Adipocyte (in vitro differentiated cells): ENCODE measurements at places on chromosomes 4 and X.

DNA sequence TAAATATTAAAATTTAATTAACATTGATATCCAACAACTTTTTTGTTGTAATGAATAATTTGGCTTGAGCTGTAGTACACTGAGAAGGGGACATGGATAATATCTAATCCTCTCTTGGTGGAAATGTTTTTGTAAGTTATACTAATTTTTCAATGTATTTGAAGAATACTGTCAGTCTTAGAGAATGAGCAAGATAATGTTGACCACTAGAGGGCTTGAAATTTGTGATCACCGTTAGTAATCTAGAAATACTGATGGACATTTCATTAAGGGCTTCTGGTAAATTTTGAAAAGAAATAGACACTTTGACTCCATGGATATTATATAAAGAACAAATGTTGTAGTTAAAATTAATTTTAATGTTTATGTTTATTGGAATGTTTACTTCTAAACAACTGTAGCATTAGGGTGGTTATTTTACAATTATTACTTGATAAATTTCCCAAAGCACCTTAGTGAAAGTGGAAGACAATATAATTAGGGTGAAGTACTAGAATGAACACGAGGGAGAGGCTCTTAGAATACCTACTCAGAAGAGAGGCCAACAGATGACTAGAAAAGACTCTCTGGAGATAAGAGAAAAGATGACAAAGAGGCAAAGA is 20.0 kb upstream of the CAMK2D start:
- DNase-seq = peak; percentile 84

- DNase-seq = no peak
These were observed 84.2 kb upstream of the EGFL6 start for GRCh38 chrX:13485167-13485566.

GRCh38 chr4:187617113-187617512 is 378.5 kb upstream of the ZFP42 start:
- DNase-seq = peak; percentile 69

DNA sequence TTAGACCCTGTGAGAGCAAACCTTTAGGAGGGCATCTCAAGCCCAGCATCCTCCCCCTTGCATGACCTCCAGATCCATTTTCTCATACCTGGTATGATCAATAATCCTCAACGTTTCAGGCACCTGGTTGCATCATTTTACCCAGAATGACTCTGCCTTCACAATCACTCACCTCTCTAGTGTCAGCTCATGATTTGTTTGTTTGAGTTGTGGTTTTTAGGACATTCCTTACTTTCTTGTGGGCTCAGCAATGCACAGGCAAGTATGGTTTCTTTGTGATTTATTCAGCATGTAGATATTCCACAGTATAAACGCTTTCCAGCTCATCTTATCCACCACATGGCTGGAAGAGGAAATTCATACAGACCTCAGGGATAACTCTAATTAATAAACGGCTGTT is 93.6 kb upstream of the CPEB2 start:
- peak; percentile 15 for DNase-seq

GRCh38 chr4:47060561-47060960 is 29.2 kb downstream of the GABRB1 start:
- DNase-seq = no peak

DNA sequence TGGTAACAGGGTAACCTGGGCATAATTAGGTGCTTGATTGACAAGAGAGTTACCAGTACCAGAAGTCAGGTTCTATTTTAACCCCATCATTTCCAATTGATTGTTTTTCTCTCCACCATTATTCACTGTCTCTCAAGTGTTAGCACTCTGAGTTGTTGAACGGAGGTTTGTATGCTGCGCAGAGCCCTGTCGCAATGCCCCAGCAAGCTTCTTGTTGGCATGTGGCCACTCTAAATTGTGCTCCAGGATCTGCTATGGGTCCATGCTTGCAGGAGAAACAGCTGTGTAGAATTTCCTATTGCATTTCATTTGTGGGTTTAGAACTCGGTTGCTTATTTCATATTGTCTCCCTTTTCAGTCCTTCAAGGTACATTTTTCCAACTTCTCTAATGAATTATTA is 98.2 kb downstream of the KLHL8 start:
- peak; percentile 13 for DNase-seq

GRCh38 chr4:38482696-38483095 is 181.3 kb upstream of the KLF3 start:
- no peak for DNase-seq

DNA sequence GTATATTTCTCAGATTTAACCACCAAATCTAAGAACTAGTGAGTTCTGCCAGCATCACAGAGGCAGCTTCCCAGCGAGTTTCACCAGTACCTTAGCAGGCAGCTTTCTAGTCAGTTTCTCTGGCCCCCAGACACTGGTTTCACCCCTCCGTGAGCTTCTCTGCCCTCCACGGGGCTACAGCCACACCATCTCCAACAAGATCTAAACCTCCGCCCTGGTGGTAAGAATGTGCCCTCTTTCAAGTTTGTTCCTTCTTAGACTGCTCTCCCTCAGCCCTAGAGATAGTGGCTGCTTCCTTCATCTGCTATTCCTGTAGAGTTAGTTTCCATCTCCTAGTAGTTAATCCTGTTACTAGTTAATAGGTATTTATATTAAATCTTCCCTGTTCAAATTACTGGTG is 60.5 kb upstream of the TAB3 start:
- no peak for DNase-seq

- no peak for DNase-seq
These were observed 103.6 kb downstream of the COMMD8 start for GRCh38 chr4:47359891-47360290.

- DNase-seq = peak; percentile 60
These were observed 220.0 kb downstream of the PCDH18 start for GRCh38 chr4:137312257-137312656.
